ENCODE measurements at places on chromosomes 13 and 19.
A peak's percentile ranks its signal among the peaks of the same experiment; 100 is the strongest.

GRCh38 chr19:47446534-47447469 is 24.9 kb downstream of the SLC8A2 start:
- DNase-seq = peak; percentile 35

GRCh38 chr13:29105779-29106178 is 285.6 kb downstream of the MTUS2 start:
- DNase-seq = no peak

DNA sequence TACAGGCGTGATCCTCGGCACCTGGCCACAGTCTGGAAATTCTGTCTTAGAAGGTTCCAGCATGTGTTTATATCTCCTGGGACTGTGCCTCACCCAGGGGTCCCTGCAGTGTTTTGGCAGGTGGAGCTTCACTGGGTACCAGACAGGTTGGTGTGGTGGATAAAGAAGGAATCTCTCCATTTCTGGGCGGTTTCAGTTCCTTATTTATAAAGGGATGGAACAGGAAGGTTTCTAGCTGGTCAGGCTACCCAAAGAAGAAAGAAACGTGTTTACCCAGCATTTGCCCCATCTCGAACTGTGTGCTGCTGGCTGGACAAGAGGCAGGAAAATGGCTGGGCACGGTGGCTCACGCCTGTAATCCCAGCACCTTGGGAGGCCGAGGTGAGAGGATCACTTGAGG is 9.8 kb downstream of the PNPLA6 start:
- no peak for DNase-seq

DNA sequence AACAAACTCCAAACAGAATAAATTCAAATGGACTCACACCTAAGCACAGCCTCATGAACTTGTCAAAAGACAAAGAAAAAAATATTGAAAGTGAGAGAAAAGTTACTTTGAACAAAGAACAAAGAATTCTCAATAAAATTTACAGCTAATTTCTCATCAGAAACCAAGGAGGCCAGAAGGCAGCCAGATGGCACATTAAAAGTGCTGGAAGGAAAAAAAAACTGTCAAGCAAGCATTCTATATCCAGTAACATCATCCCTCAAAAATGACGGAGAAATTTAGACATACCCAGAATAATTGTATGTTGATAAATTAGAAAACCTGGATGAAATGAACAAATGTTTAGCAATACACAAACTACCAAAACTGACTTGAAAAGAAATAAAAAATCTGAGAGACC is 129.8 kb upstream of the UQCRFS1 start:
- no peak for DNase-seq

All from activated naive CD8-positive, alpha-beta T cell treated with anti-CD3 and anti-CD28 coated beads for 36 hours (primary cell).